ENCODE measurements at places on chromosomes 16 and 17. TPM values are rescaled to one million over a fixed set of nuclear protein-coding genes. Genes with fewer than 3 reads are reported as not detected.

Gene TMEM100
- total RNA-seq, result not detected

Gene ZBTB4
- 23.3 TPM for total RNA-seq

Gene ST6GALNAC1
- not detected for total RNA-seq

Gene BICDL2
- total RNA-seq, result not detected

Gene FAM117A
- total RNA-seq, result 5.9 TPM

Gene OR4D1
- not detected for total RNA-seq
